ENCODE measurements at places on chromosomes 12 and 14. TPM values are rescaled to one million over a fixed set of nuclear protein-coding genes. Genes with fewer than 3 reads are reported as not detected.

Gene FGD4
- 0.07 TPM for total RNA-seq

Gene LUM
- not detected for total RNA-seq

DNA sequence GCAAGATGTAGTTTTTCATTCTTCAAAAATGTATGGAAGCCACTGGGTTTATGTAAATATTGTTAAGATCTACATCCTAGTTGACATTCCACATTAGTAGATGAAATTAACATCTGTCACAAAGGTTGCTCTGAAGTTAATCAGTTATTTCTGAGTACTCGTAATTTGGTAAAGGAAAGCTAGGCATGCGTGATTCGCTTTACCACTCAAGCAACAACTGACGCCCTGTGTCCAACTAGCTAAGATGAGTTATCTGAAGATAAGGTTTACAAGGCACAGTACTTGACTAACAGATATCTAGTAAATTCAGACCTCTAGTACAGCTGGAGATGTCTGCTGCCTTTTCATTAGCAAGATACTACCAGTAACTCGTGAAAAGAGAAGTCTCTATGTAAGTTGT is 14.1 kb downstream of the PRKD1 start:
- no peak for DNase-seq

DNA sequence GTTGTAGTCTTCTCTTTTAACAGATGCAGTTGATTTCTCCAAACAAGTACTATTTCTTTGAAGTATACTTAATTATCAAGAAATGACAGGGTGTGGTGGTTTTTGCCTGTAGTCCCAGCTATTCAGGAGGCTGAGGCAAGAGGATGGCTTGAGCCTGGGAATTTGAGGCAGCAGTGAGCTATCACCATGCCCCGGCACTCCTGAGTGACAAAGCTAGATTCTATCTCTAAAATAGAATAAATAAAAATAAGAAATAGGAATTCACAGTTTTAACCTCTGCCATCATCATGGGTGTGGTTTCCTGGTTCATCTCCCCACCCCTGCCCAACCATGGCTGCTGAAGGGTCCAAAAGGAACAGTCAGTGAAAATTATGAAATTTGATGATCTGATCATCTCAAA is 290.2 kb upstream of the FLRT2 start:
- DNase-seq: no peak

GRCh38 chr14:56963381-56963780 is 153.1 kb upstream of the OTX2 start:
- DNase-seq: no peak

- no peak for DNase-seq
These were observed 328.1 kb downstream of the BTG1 start for GRCh38 chr12:91817517-91817916.

- no peak for DNase-seq
These were observed 27.3 kb downstream of the SFSWAP start for GRCh38 chr12:131738196-131738595.

DNA sequence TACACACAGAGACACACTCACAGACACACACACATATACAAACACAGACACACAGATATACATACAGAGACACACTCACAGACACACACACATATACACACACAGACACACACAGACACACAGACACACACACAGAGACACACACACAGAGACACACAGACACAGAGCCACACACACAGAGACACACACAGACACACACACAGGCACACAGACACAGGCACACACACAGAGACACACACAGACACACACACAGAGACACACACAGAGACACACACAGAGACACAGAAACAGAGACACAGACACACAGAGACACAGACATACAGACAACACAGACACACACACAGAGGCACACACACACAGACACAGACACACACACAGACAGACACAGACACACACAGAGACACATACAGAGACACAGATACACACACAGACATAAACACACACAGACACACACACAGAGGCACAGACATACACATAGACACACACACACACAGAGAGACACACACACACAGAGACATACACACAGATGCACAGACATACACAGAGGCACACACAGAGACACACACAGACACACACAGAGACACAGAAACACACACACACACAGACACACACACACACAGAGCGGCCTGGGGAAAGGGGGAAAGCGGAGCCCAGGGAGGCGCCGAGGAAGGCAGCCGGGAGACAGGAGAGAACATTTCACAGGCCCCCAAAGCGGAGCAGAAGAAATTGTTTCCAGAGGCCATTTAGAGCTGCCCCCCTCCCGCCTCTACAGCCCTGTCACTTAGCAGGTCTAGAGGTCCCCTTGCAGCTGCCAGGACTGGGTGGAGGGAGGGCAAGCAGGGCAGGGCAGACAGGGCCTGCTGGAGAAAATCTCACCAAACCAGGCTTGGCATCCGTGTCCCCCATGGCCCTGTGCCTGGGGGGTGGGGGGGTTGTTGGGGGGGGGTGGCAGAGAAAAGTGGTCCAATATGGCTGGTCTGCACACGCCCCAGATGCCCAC is 38.9 kb downstream of the SERPINA3 start:
- no peak for DNase-seq
